ENCODE measurements at places on chromosomes 2 and 18.

DNA sequence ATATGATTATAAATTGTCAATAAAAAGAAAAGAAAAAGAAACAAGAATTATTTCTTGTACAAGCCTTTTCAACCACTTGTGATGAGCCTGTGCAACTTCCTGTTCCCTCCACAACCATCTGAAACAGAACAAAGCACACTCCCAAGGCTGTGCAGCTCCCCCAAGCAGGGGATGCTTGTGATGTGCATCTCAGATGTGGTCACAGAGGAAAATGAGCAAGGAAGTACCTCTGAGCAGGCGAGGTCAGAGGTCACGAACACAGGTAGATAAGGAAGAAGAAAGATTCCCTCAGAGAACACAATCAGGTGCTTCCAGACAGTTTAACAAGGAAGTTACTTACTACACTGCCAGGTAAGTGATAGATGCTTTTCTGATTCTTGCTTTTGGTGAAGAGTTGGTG is 274.8 kb upstream of the SLC39A10 start:
- no peak for DNase-seq

- DNase-seq, result no peak
Observed at GRCh38 chr2:45919711-45920111, 268.2 kb downstream of the PRKCE start.

- no peak for DNase-seq
Observed at GRCh38 chr2:64288321-64289193, 144.3 kb upstream of the PELI1 start.

DNA sequence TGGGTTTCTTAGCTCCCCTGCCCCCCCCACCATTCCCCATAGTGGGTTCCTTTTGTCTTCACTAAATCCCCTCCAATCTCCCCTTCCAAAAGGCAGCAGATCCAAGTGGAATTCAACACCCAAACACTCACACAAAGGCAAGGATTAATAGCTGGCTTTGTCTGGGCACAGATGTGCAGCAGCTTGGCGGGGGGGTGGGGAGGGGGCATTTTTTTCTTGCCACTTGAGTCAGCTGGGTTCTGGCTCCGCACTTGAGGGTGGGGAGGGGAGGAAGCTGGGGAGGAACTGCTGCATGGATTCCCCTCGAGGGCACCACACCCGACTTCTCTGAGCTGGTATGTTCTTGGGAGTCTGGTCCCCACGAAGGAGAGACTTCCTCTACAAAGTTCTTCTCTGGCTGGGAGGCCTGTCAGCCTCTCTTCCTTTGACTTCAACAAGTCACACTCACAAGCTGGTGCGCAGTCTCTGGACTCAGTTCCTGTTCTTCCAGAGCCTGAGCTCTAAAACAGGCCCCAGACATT is 36.0 kb downstream of the SERTAD2 start:
- no peak for DNase-seq

GRCh38 chr18:74012954-74013630 is 134.5 kb downstream of the FBXO15 start:
- no peak for DNase-seq

DNA sequence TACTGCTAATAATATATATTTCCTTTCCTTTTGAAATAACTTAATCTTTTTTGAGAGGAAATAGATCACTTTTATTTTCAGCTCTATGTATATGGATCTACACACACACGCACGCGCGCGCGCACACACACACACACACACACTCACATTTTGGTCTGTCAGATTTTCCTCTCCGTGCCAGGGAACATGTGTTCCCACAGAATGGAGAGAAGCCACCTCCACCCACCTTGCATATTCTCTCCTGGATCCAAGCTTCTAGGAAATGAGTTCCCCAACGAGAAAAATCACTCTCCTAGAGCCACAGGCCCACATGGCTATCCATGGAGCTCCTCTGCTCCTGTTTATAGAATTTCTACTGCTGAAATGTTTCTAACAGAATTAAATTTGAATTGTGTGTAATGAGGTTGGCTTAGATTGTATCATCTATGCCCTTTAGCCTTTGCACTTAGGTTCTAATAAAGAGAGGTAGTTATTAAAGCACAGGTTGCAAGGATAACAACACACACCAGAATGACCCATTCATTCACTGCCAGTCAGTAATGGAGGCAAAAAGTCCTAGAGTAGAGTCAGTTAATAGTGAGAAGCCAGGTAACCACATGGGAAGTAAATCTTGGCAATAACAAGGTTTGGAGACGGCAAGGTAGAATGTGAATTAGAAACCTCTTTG is 19.7 kb downstream of the IFIH1 start:
- DNase-seq, result no peak

DNA sequence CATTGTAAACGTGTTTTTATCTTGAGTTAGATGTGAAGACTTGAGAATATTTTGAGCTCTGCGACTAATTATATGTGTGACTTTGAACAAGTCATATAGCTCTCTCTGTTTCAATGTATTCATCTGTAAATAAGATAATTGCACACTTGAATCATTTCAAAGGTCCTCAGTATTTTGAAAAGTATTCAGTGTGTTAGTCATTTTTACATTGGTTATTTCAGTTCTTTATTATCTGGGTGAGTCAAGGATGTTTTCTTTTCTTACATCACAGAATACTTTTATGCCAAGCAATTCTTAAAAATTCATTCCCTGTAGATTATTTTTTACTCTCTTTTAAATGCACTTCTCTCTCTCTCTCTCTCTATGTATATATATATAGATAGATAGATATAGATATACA is 1098.0 kb upstream of the ZEB2 start:
- no peak for DNase-seq

DNA sequence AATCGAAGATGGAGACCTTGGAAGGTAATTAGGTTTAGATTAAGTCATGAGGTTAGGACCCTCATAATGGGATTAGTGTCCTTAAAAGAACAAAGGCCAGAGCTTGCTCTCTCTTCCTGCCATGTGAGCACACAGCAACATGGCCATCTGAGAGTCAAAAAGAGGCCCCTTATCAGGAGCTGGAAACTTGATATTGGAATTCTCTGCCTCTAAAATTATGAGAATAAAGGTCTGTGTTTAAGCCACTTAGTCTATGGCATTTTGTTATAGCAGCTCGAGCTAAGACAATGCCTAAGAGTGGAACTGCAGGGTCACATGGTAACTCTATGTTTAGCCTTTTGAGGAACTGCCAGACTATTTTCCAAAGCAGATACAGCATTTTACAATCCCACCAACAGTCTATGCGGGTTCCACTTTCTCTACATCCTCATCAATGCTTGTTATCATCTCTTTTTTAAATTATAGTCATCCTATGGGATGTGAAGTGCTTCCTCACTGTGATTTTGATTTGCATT is 42.4 kb downstream of the THADA start:
- no peak for DNase-seq

GRCh38 chr18:30709595-30709994 is 332.9 kb downstream of the DSC3 start:
- no peak for DNase-seq

- no peak for DNase-seq
Observed at GRCh38 chr2:109703077-109703476, 88.9 kb downstream of the SOWAHC start.

DNA sequence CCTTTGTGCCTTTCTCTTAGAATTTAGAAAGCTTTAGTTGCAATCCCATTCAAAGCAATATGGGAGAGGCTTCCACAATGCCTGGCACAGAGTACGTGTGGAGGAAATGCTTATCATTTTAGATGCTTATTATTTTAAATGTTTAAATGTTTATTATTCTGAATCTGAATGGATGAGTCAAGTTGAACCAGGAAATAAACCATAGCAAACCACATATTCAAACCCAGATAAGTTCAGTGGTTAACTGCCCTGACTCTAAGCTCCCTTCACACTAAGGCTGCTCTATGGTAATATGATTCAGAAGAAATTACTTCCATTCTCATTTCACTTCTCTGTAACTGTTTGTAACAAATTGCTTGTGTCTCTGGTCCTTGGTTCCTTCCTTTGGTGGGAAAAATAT is 5.2 kb upstream of the PPP4R1 start:
- no peak for DNase-seq

GRCh38 chr2:45806563-45807358 is 155.3 kb downstream of the PRKCE start:
- no peak for DNase-seq

GRCh38 chr2:209762563-209762962 is 9.1 kb upstream of the UNC80 start:
- DNase-seq, result no peak
